ENCODE measurements at places on chromosomes 11 and 22.

DNA sequence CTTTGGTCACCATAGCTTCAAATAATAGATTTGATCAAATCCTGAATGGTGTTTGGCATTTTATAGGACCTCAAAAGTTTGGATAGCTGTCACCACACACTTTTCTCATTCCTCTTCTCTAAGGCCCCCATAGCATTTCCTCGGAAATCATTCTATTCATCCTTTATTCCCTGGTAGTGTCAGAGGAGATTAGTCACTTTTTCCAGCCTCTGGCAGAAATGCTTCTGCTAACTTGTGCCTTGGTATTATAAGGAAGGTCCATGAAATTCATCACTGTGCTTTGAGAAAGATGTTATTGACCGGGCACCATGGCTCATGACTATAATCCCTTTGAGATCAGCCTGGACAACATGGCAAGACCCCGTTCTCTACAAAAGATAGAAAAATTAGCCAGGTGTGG, 19.7 kb upstream of the NUP160 start:
- no peak for DNase-seq

DNA sequence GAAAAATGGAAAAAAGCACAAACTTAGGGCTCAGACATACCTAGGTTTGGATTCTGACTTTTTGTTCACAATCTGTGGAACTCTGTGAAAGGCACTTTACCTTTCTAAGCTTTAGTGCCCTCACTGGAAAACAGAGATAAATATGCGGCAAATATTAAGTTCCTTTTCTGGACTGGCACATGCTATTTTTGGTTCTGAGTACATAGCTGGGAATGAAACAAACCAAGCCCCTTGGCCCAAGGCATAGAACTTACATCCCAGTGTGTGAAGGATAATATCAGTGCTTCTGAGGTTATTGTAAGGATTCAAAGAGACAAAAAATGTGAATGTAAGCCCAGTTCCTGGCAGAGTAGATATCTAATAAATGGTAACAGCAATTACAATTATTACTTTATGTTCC, 227.5 kb downstream of the ADAMTS15 start:
- no peak for DNase-seq

DNA sequence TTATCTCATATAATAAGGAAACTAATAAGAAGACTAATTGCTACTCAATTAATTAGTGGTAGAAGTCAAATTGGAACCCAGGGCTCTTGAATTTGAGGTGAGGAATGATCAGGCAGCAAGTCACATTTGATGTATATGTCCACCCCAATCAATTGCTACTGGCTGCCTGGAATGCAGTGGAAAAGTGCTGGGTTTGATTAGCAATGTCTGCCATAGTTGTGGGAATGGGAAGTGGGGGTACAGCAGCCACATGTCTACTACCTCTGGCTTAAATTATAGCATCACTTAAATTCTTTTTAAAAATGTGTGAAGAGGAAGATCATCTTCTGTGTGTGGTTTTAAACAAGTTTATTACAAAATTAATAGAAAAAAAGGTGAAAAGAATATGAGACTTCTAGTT, 50.8 kb upstream of the NAV2 start:
- no peak for DNase-seq

- DNase-seq = no peak
Observed at GRCh38 chr22:47591709-47592108, 829.3 kb downstream of the TBC1D22A start.

DNA sequence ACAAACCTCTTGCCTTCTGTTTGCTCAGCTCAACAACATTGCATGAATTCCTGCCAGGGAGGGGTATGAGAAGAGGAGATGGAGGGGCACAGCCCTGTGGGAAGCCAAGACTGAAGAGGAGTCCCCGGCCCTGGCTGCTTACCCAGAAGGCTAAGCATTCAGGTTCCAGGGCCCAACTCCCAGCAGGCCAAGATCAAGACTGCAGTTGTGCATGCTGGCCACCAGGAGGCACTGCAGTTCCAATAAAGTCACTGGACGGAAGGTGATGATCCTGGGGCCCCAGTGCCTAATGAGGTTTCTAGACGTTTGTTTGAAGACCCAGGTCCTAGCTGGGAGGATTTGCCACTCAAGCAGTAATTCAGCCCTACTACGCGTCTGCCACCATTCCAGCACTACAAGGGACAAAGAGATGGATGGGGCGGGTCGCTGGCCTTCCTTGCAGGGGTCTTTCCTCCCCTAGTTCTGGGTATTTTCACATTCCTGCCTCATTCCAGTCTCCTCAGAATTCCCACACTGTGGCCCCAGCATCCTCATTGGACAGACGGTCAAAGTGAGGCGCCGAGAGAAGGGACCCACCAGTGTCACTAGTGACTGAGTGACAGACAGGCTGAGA, 23.6 kb downstream of the ALX4 start:
- DNase-seq = no peak

DNA sequence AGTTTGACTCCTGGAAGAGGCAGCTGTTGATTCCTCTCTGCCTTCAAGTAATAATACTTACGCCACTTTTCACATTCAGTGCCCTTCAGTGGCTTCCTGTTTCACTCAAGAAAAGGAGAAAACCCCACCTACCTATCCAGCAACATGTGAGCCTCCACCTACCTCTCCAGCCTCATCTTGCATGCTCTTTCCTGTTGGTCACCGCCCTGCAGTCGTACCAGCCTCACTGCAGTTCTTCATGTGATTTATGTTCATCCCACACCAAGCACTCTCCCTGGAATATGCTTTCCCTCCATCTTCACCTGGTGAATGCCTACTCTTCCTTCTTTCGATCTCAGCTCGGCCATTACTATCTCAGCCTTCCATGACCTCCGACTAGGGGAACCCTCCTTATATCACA, 21.8 kb upstream of the YWHAH start:
- DNase-seq = no peak

GRCh38 chr11:116948391-116948790, 111.0 kb upstream of the APOA1 start:
- no peak for DNase-seq

- DNase-seq = peak; percentile 16
Observed at GRCh38 chr22:25235547-25236290, 16.3 kb downstream of the CRYBB2 start.

DNA sequence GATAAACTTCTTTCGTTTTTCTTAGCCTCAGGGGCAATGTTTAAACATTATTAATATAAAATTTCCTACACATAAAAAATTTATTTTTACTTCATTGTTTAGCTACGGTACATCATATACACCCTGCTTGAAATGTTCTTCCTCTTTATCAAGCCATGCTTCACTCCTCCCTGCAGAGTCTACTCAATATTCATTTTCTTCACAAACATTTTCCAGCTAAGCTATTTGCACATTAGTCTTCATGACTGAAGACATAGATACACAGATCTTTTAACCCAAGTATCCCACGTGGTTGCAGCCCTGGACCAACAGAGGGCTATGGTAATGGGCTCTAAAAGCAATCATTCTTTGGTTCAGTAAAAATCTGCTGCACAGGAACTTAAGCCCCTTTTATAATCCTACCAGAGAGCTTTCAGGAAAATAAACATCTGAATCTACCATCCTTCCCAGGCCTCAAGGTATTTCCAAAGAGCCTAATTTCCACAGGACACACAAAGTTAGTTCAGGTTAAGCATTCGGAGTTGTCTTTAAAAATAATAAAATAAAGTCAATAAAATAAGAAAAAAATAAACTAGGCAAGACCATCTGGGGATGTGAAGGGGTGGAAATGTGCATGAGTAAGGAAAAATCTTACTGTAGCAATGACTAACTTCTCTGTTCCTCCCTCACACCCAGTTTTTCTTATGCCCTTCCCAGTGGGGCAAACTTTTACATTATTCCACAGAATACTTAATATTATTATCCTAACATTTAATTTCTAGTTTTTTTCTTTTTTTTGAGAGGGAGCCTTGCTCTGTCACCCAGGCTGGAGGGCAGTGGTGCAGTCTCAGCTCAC, 21.6 kb upstream of the OR6X1 start:
- DNase-seq = no peak

DNA sequence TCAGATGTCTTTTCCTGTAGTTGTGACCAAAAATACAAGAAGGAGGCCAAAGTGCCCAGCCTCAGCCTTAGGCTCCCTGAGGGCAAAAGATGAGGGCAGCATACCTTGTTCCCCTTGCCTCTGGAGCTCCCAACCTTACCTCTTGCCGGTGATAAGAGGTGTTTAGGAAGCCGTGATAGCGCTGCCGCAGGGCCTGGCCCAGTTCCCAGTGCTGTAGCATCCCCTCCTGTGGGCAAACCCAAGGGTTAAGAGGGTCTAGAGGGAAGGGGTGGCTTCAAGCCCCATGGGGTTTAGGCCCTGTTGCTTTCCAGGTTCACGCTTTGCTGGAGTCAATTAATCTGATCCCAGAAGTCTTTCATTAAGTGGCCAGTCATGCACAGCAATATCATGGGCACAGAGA, 1.1 kb downstream of the ACP2 start:
- no peak for DNase-seq

DNA sequence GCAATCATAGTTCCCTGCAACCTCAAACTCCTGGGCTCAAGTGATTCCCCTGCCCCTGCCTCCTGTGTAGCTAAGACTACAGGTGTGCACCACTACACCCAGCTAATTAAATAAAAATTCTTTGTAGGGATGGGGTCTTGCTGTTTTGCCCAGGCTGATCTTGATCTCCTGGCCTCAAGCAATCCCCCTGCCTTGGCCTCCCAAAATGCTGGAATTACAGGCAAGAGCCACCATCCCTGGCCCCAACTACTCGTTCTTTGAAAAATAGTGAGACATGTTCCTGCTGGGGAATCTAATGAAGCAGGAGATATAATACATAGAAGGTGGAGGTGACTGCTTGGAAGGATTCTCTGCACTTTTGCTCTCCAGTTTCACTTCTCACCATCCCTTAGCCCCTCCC, 40.1 kb upstream of the RFPL3 start:
- DNase-seq = no peak

DNA sequence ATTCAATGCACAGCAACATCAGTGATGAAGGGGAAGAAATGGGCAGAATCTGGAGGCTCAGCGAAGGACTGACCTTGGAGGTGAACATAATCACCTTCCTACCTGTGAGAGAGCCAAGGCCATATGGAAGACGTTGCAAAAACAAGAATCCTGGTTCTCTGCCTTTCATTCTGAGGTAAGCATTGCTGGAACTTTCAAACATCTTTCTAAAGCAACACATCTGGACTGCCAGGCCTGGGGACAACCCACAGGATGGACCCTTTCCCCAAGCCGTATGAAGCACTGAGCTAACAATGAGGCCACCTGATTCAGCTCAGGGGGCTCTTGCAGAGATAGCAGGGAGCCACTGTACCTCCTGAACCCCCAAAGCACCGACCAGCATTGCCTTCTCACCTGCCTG, 70.5 kb downstream of the ETS1 start:
- DNase-seq = no peak

GRCh38 chr11:13333456-13333957, 55.9 kb downstream of the BMAL1 start:
- DNase-seq = no peak

DNA sequence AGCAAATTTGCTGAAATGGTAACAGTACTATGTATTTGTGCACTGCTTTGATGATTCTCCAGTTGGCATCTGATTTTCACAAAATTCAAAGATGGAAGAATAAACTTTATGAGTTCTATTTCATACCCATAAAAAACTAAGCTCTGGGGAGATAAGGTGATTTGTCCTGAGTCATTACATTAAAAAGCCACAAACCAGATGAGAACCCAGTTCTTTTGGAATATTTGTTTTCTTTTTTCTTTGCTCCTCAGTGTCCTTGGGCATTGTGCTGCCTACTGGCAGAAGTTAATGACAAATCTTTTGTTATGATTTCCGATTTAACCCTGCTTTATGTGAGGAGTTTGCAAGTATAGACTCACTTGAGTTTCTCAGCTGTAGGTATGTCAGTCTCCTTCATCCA, 45.4 kb upstream of the AMOTL1 start:
- no peak for DNase-seq

DNA sequence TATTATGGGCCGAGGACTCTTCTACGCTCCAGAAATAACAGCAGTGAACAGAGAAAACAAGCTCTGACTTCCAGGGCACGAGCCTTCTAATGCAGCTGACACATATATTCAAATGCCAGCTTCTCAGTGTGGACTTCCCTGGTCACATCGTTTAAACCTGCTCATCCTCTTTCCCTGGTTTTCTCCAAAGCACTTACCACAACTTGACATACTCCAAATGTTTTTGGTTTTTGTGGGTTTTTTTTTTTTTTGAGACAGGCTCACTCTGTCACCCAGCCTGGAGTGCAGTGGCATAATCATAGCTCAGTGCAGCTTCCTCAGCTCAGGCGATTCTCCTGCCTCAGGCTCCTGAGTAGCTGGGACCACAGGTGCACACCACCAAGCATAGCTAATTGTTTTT, 105.5 kb downstream of the MICAL3 start:
- DNase-seq = no peak

DNA sequence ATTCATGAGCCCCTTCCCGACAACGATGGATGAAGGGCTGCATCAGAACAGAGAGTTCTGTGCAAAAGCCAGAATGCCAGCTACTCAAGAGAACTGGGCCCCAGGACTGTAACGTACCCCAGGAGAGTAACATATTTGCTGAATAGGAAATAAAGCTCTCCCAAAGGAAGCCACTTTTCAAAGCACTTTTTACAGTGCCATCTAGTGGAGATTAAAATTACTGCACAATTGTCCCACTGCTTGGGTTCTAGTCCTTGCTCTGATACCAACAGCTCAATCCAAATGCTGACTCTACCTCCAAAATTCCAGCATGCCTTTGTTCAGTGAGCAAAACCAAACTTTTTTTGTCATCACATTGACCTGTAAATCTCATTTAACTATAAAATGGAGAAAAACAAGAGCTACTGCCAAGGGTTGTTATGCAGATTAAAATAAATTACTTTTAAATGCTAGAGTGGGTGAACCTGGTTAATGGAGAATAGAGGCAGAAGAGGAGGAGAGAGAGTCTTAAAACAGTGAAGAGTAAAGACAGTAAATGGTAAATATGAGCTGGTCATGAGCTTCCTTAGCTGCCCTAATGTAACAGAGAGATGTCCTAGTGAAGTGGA, 87.6 kb upstream of the FSHB start:
- no peak for DNase-seq

DNA sequence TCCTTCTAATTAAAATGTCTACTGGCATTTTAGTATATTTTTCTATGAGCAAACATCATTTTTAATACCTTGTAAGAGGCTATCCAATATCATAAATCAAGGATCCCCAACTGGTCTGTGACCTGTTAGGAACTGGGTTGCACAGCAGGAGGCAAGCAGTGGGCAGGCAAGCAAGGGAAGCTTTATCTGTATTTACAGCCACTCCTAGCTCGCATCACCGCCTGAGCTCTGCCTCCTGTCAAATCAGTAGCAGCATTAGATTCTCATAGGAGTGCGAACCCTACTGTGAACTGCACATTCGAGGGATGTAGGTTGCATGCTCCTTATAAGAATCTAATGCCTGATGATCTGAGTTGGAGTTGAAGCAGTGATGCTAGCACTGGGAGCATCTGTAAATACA, 70.2 kb upstream of the CREB3L1 start:
- DNase-seq = no peak

DNA sequence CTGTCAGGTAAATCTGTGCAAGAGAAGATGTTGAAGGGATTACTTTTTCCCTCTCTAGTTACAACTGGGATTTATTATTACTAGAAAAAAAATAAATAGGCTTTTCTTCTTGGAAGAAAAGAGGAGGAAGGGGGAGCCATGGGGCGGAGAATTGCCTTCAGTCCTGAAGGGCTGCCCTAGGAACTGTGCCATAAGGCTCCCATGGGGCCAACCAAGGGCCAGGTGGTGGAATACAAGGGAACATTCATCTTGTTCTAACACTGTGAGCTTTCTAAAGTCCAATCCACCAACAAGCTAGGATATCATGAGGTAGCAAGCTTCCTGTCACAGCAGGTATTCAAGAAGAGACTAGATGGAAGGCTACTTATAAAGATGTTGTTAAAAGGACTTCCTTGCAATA, 24.8 kb upstream of the NRIP3 start:
- DNase-seq = no peak

All from skeletal muscle cell (primary cell).